Neural crest cell (in vitro differentiated cells): ENCODE measurements at places on chromosomes 16 and 17. TPM values are rescaled to one million over a fixed set of nuclear protein-coding genes. Genes with fewer than 3 reads are reported as not detected.

The NPIPA8 gene
- total RNA-seq: 0.65 and 0.68 TPM in 2 replicates

The CFAP97D1 gene
- not detected in 2 replicates for total RNA-seq

The SPPL2C gene
- total RNA-seq: not detected in 2 replicates

The SLC35G6 gene
- total RNA-seq: not detected in 2 replicates

The ITGAX gene
- total RNA-seq: not detected in 2 replicates

The PNMT gene
- total RNA-seq: 0.84 and 0.86 TPM in 2 replicates

DNA sequence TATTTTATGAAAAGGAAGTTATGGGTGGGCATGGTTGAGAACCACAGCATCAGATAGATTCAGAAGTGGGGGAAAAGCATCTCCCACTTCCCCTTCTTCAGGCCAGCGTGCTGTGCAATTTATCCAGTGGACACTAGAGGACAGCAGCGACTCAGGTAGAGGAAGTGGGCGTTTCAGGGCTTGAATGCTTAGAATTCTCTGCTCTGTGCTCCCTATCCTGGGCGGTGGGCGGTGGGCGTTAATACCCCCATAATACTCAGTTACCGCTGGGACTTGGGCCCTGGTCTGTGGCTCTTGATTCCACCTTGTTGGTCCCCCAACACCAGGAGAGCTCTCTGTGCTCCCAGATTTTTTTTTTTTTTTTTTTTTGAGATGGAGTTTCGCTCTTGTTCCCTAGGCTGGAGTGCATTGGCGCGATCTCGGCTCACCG is 3.7 kb upstream of the LYZL6 start:
- no peaks in the 10 kb centered on the region for H3K36me3 ChIP-seq
- H3K27ac ChIP-seq: no peak overlapping the region
- no peaks in the 10 kb centered on the region for H3K27me3 ChIP-seq
- H3K4me1 ChIP-seq: no peaks in the 10 kb centered on the region
- DNase-seq: peak; percentile 57

DNA sequence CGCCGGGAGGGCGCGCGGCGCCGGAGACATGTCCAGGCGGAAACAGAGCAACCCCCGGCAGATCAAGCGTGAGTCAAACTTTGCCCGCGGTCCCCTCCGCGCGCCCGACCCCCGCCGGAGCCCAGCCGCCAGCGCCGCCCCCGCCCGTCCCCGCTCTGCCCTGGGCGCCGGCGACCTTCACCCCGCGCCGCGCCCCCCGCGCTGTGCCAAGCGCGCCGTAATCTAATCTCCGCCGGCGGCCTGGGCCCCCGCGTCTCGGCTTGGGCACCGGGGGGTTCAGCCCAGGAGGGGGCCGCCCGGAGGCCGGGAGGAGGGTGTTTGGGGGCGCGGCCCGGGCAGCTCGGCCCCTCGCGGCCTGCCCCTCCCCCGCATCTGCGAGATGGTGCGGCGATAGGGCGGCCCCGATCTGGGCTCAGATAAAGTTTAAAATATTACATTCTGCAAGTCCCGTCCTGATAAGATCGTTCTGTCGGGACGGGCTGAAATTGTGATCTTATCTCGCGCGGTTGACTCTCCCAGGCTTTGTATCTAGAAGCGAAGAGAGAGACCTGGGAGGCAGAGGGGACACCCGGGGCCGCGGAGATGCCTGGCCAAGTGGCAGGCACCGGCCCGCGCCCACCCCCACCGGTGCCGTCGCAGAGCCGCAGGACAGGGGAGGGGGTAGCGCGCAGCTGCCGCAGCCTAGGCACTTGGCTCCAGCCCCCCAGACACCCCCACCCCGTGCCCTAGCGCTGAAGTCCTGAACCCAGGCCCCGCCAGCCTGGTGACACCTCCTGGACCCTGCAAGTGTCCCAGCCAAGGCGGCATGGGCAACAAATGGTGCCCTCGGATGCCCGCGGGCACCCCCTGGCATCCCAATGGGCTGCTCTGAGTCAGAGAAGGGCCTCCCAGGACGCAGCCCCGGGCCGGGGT is 787 bp downstream of the ZFPM1 start:
- H3K27me3 ChIP-seq: peaks cover 32% of the 10 kb centered on the region
- peaks cover 5% of the 10 kb centered on the region for H3K4me1 ChIP-seq
- no peaks in the 10 kb centered on the region for H3K36me3 ChIP-seq
- H3K27ac ChIP-seq: no peak overlapping the region

- DNase-seq: no peak
- H3K4me1 ChIP-seq: no peaks in the 10 kb centered on the region
- no peaks in the 10 kb centered on the region for H3K36me3 ChIP-seq
- no peaks in the 10 kb centered on the region for H3K27me3 ChIP-seq
- no peak overlapping the region for H3K27ac ChIP-seq
- H3K4me3 ChIP-seq: no peak overlapping the region
These were observed 17.7 kb downstream of the TMEM204 start for GRCh38 chr16:1551166-1551565.

DNA sequence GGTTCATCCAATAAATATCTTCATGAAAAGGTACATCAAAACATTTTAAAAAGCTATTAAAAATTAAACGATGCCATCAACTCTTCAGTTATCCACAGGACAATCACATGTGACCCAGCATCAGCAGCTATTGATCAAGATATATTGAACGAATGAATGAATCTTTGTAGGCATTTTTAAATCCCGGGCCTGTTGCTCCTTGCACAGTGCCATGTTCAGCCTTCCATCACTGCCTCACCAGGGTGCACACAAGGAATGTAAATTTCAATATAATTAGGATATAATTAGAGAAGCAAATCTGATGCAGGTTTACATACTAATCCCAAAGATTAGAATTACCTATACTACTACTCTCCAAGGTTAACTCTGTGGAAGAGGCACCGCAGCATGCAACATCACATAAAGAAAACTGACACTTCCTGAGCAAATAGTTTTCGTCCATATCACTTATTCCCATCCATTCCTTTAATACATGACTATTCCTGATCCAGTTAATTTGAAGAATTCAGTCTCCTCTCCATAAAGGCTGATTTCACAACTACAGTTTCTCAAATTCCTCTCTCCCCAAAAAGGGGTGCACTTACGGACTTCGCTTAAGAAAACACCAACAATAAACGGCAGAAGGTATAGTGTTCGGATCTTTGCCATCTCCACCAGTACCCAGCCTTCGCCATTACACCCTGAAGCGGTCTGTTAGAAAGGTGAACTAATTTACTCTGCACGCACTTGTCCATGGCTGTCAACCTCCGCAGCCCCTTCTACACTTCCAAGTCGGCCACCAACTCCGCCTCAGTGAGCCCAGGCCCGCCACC is 938 bp downstream of the NCOR1 start:
- H3K4me3 ChIP-seq: peak overlapping the region; percentile 95
- H3K27me3 ChIP-seq: no peaks in the 10 kb centered on the region
- no peak for DNase-seq
- H3K4me1 ChIP-seq: peaks cover 38% of the 10 kb centered on the region
- H3K27ac ChIP-seq: peak overlapping the region; percentile 64

DNA sequence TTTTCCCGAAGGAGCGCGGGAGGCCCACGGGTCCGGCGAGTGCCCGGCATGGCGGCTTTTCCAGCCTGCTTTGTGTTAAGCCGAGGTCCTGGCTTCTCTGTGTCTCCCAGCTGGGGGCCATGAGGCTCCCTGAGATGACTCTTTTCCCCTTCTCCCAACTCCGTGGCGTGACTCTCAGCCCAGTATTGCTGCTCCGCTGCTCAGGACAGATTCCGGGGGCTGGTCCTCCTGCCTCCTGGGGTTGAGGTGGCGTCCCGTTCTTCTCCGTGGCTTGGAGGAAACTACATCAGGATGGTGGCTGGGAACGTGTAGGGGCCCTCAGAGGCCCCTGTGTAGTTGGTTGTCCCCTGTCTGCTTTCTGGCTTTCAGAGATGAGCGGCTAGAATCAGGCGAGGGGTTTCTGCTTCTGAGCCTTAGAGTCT is 951 bp downstream of the GPS1 start:
- no peaks in the 10 kb centered on the region for H3K4me1 ChIP-seq
- peaks cover 1% of the 10 kb centered on the region for H3K36me3 ChIP-seq
- no peak for DNase-seq
- H3K4me3 ChIP-seq: peak overlapping the region; percentile 87
- peak overlapping the region; percentile 12 for H3K27ac ChIP-seq

GRCh38 chr16:78599271-78599670 is 499.8 kb downstream of the WWOX start:
- H3K36me3 ChIP-seq: no peaks in the 10 kb centered on the region
- H3K27ac ChIP-seq: no peak overlapping the region
- H3K27me3 ChIP-seq: peaks cover 3% of the 10 kb centered on the region

- no peaks in the 10 kb centered on the region for H3K4me1 ChIP-seq
- H3K27me3 ChIP-seq: peaks cover 23% of the 10 kb centered on the region
- H3K36me3 ChIP-seq: no peaks in the 10 kb centered on the region
- no peak for DNase-seq
These were observed 278.8 kb upstream of the C16orf82 start for GRCh38 chr16:26787924-26788323.

GRCh38 chr16:8943001-8943763 is 20.5 kb downstream of the USP7 start:
- no peak overlapping the region for H3K27ac ChIP-seq
- H3K36me3 ChIP-seq: no peaks in the 10 kb centered on the region
- no peak overlapping the region for H3K4me3 ChIP-seq
- H3K27me3 ChIP-seq: no peaks in the 10 kb centered on the region
- H3K4me1 ChIP-seq: peaks cover 75% of the 10 kb centered on the region

GRCh38 chr17:50934672-50935220 is 68.6 kb upstream of the TOB1 start:
- H3K27ac ChIP-seq: peak overlapping the region; percentile 29
- H3K4me1 ChIP-seq: peaks cover 41% of the 10 kb centered on the region
- H3K4me3 ChIP-seq: no peak overlapping the region
- no peaks in the 10 kb centered on the region for H3K36me3 ChIP-seq
- DNase-seq: no peak
- H3K27me3 ChIP-seq: no peaks in the 10 kb centered on the region

- H3K4me1 ChIP-seq: peaks cover 5% of the 10 kb centered on the region
- DNase-seq: no peak
- no peak overlapping the region for H3K27ac ChIP-seq
- no peaks in the 10 kb centered on the region for H3K27me3 ChIP-seq
- no peak overlapping the region for H3K4me3 ChIP-seq
These were observed 20.3 kb upstream of the NACA2 start for GRCh38 chr17:61611323-61611722.

- no peak for DNase-seq
- H3K4me1 ChIP-seq: peaks cover 7% of the 10 kb centered on the region
- H3K27me3 ChIP-seq: peaks cover 19% of the 10 kb centered on the region
- H3K4me3 ChIP-seq: no peak overlapping the region
These were observed 100.2 kb upstream of the SDK2 start for GRCh38 chr17:73744411-73744810.

DNA sequence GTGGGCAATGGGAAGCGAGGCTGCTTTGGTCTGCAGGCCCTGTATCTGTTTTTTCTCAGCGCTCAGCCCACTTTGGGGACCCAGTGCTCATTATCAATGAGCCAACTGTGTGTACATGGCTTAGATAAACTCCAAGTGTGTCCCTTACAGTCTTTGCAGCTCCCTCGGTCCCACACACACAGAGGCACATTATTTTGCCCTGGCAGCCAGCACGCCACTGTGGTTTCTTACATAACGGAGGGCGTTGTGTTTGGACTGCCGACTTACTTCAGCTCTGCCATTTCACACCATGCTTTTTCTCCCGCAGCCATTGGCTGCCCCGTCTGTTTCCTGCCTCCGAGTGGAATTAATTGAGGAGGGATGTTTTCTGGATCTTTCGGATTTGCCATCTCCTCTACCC is 56.5 kb upstream of the CLEC18A start:
- DNase-seq: peak; percentile 13
- peak overlapping the region; percentile 54 for H3K27ac ChIP-seq
- H3K27me3 ChIP-seq: no peaks in the 10 kb centered on the region
- peaks cover 8% of the 10 kb centered on the region for H3K36me3 ChIP-seq
- peak overlapping the region; percentile 31 for H3K4me3 ChIP-seq
- H3K4me1 ChIP-seq: peaks cover 45% of the 10 kb centered on the region

DNA sequence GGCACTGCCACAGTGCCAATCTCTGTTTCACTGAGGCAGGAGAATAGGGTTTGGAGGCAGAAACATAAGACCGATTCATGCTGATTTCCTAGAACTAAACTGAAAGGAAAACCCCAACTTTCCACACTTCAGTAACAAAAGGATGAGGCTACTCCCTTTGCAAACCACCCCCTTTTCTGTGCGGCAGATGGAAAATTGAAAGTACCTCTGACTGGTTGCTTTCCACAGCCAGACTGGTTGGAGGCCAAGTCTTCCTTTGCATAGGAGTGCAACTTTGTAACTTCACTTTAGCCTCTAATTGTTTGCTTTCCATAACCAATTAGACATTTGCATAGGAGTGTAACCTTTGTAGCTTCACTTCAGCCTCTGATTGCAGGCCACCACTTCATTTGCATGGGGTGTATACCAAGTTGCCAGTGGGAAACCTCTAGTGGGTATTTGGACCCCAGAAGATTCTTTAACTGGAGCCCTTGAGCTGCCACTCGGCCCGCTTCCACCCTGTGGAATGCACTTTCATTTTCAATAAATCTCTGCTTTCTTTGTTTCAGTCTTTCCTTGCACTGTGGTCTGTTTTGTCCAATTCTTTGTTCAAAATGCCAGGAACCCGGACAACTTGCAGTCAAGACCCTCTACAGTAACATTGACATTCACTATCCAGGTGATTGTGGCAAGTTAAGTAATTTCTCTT is 252.0 kb downstream of the UTP18 start:
- no peak overlapping the region for H3K27ac ChIP-seq
- H3K4me3 ChIP-seq: no peak overlapping the region
- no peak for DNase-seq
- no peaks in the 10 kb centered on the region for H3K27me3 ChIP-seq
- peaks cover 33% of the 10 kb centered on the region for H3K4me1 ChIP-seq

GRCh38 chr17:48169926-48170325 is 62.4 kb downstream of the SNX11 start:
- H3K36me3 ChIP-seq: no peaks in the 10 kb centered on the region
- no peaks in the 10 kb centered on the region for H3K4me1 ChIP-seq
- peaks cover 89% of the 10 kb centered on the region for H3K27me3 ChIP-seq
- H3K4me3 ChIP-seq: no peak overlapping the region
- no peak overlapping the region for H3K27ac ChIP-seq

DNA sequence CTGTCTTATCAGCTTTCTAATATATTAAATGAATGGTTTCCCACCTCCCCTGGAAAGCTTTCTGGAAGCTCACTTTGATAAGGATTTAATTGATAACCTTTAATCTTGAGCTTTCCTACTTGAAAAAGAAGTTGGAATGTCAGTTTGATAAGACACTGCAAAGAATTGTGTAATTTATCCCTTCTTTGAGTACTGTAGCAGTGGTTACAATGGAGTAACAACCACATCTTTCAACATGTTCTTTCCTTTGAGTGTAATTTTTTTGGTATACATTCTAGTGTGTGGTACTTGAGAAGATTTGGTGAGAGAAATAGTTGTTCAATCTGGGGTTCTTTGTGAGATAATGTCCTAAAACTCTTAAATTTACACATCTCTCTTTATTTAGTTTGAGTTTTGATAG is 43.4 kb downstream of the CPD start:
- peaks cover 11% of the 10 kb centered on the region for H3K36me3 ChIP-seq
- no peak overlapping the region for H3K4me3 ChIP-seq
- DNase-seq: no peak
- no peaks in the 10 kb centered on the region for H3K4me1 ChIP-seq
- H3K27ac ChIP-seq: no peak overlapping the region

- H3K4me1 ChIP-seq: peaks cover 7% of the 10 kb centered on the region
- peaks cover 9% of the 10 kb centered on the region for H3K27me3 ChIP-seq
- no peak overlapping the region for H3K27ac ChIP-seq
These were observed 38.9 kb upstream of the PLCG2 start for GRCh38 chr16:81740169-81740568.
